ENCODE measurements at places on chromosomes 2 and 18.

- DNase-seq: no peak
These were observed 136.4 kb upstream of the GPC1 start for GRCh38 chr2:240298803-240299709.

- DNase-seq: no peak
These were observed 47.0 kb downstream of the CYP27C1 start for GRCh38 chr2:127173057-127173456.

- no peak for DNase-seq
These were observed 47.9 kb downstream of the LRRFIP1 start for GRCh38 chr2:237675316-237675715.

- no peak for DNase-seq
These were observed 96.0 kb downstream of the ACOXL start for GRCh38 chr2:110828330-110828729.

GRCh38 chr2:102667072-102667471 is 47.7 kb downstream of the SLC9A2 start:
- DNase-seq: no peak

DNA sequence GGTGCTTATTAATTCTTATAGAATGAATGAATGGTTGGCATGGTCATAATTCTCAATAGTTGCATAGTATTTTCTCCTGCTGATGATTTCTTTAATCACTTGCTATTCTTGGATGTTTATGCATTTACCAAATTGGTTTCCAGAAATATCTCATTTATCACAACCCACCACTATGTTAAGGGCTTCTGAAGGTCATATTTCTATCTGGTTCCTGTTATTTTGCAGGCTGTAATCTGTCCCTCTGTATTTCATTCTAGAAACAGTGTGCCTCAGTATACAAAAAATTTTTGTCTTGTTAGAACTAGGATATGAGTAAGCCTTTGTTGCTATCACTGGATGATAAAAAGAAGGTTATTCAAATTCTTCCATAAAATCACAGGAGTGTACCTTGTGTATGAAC is 6.1 kb upstream of the ATP8B1 start:
- no peak for DNase-seq

GRCh38 chr2:117336496-117336895 is 478.0 kb upstream of the DDX18 start:
- DNase-seq: no peak

DNA sequence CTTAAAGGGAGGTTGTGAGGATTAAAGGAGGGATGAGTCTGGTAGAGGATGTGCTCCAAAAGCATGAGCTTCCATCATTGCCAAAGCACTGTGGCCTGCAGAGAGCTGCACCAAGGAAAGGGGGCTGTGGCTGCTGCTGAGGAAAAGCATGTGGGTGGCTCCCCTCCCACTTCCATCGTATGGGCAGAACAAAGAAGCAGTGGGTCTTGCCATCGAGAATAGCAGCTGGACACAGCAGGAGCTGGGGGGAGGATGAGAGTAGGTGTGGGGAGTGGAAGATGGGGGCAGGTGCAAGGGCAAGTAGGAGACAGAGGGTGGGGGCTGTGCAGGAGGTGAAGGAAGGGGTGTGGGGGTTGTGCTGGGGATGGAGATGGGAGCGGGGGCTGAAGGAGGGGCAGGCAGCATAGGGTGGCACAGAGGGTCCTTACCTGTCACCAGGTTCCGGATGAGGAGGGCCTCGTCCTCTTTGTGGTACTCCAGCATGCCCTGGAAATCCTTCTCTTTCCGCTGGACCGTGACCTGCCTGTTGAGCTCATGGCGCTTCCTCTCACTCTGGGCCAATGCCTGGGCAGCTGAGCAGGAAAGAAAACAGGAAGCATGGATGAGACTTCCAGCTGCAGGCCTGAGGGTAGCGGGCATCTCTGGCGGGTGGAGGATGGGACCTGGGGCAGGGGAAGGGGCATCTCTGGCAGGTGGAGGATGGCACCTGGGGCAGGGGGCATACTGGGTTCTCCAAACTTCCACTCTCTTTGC is 33.6 kb upstream of the ACAA2 start:
- DNase-seq: no peak

DNA sequence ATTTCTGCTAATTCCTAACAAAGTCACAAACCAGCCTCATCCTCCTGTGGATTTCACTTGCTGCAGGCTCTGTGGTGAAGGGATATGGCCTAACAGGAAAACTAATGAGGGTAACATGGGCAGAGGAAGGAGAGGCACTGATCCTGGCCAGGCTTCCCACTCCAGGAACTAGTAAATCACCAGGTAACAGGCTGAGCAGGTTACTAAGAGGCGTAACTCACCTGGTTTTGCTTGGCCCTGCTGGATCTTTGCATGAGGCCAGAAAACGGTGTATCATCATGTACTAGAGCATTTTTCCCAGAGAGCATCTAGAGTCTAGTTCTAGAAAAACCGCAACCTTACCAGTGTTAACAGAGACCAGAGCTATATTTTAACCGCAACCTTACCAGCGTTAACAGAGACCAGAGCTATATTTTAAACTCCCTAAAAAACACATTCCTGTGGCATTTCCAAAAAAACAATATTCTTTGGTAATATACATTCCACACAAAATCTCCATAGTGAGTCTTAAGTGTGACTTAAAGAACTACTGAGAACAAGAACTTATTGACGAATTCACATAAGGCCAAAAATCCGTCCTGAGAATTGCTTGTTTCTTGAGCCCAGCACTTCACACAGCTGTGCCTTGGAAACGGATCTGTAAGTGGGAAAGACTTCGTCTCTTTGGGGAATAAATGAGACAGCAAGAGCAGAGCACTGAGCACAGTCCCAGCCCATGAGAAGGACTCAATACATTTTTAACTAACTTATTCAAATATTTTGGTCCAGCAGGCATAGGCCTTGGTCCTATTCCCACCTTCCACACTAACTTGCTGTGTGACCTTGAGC is 43.4 kb downstream of the DPP4 start:
- DNase-seq: no peak

DNA sequence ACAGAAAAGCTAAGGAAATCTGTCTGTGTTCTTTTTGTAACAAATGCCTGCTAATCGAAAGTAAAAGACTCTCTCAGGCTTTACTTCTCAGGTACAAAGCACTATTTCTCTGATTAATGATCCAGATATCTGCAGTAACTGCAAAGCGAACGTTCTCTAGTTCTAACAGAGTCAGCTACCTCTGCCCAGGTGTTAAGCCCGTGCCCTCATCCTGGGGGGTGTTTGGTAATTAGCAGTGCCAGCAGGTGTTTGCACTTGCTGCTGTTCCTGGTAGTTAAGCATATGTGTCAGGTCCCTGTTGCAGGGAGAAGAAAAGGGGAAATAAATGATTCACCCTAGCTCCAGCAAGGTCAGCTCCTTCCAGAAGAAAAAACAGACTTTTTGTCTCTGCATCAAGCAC is 58.8 kb upstream of the CRIM1 start:
- DNase-seq: no peak

GRCh38 chr18:23462876-23463275 is 9.8 kb downstream of the RIOK3 start:
- DNase-seq: no peak

DNA sequence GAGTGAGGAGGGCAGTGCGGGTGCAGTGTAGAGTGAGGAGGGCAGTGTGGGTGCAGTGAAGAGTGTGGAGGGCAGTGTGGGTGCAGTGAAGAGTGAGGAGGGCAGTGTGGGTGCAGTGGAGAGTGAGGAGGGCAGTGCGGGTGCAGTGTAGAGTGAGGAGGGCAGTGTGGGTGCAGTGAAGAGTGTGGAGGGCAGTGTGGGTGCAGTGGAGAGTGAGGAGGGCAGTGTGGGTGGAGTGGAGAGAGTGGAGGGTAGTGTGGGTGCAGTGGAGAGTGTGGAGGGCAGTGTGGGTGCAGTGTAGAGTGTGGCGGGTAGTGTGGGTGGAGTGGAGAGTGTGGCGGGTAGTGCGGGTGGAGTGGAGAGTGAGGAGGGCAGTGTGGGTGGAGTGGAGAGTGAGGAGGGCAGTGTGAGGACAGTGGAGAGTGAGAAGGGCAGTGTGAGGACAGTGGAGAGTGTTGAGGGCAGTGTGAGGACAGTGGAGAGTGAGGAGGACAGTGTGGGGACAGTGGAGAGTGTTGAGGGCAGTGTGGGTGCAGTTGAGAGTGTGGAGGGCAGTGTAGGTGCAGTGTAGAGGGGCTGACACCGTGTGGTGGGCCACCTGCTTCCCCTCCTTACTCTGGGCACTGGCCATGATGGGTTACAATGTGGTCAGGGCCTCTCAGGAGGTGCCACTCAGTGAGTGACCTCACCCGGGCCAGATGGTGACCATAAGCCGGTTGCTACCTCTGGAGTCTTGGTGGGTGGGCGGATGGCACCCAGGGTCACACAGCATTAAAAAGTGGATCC is 28.5 kb downstream of the INPP4A start:
- DNase-seq: no peak

GRCh38 chr18:49274188-49274714 is 186.2 kb downstream of the DYM start:
- DNase-seq: no peak
